Anterior cingulate cortex (tissue), 58 donors: ENCODE measurements at places on chromosomes 1 and 21.

DNA sequence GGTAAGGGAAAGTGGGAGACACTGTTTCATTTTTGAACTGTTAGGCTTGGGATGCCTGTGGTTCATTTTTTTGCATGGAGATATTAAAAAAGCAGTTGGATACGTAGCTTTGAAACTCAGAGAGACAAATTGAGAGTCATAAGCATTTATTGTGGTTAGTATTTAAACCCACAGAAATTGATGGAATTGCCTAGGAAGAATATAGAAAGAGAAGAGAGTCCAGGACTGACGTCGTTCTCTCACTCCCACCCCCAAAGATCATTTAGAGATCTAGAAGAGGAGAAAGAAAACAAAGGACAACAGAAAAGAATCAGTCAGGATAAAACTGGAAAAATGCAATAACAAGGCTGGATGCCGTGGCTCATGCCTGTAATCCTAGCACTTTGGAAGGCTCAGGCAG, 73.2 kb upstream of the BMP8A start:
- DNase-seq: no peak

DNA sequence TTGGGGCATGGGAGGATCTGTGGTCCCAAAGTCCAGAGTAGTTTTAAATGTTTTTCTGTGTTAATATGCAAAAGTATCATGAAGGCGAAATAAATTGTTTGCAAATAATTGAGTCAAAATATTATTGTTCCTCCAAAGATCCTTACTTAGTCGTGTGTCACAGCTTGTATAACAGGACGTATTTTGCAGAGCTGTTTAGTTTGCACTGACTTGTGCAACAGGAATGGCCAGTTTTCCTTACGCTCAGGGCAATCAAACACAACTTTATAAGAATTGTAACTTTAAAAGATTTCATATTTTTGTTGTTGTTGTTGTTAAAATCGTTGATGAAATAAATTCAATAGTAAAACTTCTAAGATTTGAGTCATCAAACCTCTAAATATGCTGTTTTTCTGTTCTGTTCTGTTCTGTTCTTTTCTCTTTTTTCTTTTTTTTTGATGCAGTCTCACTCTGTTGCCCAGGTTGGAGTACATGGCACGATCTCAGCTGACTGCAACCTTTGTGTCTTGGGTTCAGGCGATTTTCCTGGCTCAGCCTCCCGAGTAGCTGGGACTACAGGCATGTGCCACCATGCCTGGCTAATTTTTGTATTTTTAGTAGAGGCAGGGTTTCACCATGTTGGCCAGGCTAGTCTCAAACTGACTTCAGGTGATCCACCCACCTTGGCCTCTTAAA, 60.6 kb downstream of the UCK2 start:
- DNase-seq: no peak

GRCh38 chr21:26655460-26655859, 82.4 kb upstream of the CYYR1 start:
- DNase-seq: no peak

GRCh38 chr1:180310095-180310494, 80.0 kb downstream of the LHX4 start:
- no peak for DNase-seq

- no peak for DNase-seq
These were observed 28.8 kb downstream of the PIK3C2B start for GRCh38 chr1:204465546-204466415.

DNA sequence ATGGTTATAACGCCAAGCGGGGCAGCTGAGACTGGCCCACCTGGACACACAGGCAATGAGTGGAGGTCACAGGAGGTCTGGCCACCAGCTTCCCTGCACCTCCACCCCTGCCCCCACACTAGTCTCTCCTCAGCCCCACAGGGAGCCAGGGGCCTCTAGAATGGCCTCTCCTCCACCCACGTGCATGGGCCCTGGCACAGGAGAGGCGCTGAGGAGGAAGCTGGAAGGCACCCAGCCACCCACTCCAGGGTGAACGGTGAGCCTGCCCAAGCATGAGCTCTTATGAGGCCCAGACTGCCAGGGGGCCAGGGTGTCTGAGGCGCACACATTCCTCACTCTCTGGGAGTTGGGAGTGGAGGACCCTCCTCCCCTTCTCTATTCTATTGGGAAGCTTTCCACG, 22.2 kb downstream of the LRP8 start:
- no peak for DNase-seq

DNA sequence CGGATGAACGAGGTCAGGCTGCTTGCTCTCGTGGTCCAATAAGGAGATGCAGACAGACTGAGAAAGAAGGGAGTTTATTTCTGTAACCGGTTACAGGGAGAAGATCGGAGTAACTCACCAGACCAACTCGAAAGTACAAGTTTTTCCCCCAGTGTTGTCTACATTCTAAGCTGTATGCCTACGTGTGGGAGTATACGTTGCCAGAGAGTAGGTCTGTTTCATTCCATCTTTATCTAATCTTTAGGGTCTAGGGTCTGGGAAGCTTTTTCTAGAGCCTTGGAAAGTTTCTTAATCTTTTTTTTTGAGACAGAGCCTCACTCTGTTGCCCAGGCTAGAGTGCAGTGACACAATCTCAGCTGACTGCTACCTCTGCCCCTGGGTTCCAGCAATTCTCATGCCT, 4.7 kb upstream of the PADI1 start:
- DNase-seq: no peak

GRCh38 chr1:212652609-212653008, 44.0 kb downstream of the ATF3 start:
- no peak for DNase-seq

DNA sequence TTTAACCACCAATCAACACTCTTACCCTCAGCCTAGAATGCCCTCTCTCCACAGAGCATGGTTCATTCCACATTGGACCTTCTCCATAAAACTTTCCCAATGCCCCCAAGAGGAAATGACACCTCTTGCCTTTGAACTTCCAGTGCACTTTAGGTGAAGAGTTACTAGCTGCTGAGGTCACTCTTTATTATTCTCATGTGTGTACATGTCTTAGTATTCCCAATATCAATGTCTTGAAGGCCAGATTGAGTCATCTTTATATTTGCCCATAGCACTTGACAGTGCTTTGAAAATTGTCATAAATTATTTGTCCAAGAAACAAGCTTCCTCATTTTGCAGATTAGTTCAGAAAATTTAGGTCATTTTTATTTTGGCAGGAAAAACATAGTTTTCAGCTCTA, 8.1 kb upstream of the DNASE2B start:
- no peak for DNase-seq

- no peak for DNase-seq
These were observed 3.9 kb upstream of the SLC6A9 start for GRCh38 chr1:44034976-44035716.

GRCh38 chr1:47696404-47696736, 258.5 kb downstream of the FOXD2 start:
- no peak for DNase-seq

GRCh38 chr1:8681911-8682310, 135.5 kb downstream of the RERE start:
- no peak for DNase-seq

- DNase-seq: peak; percentile 87
These were observed at the start of gene NBPF3 for GRCh38 chr1:21439721-21440629. Gene NBPF3 (plus strand): TSS chr1:21440137. CDS start chr1:21445087, 4,950 bp downstream.

DNA sequence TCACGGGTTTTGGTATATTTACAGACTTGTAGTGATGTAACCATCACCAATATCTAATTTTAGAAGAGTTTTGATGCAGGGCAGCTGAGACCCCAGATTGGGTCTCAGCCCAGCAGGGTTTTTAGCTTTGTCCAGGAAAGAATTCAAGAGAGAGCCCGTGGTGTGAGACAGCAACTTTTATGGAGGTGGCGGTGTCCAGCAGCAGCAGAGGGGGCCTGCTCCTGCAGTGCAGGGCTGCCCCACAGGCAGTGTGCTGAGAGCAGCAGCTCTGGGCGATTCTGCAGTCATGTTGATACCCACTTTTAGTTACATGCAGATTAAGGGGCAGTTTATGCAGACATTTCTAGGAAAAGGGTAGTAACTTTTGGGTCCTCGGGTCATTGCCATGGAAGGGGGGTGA, 1.8 kb upstream of the EPHX1 start:
- DNase-seq: no peak

- DNase-seq: no peak
These were observed 17.1 kb downstream of the COL6A2 start for GRCh38 chr21:46114963-46115362.

GRCh38 chr1:75583282-75583681, 27.6 kb downstream of the SLC44A5 start:
- DNase-seq: no peak

- DNase-seq: no peak
These were observed 52.3 kb downstream of the SPATA46 start for GRCh38 chr1:162324396-162324795.

DNA sequence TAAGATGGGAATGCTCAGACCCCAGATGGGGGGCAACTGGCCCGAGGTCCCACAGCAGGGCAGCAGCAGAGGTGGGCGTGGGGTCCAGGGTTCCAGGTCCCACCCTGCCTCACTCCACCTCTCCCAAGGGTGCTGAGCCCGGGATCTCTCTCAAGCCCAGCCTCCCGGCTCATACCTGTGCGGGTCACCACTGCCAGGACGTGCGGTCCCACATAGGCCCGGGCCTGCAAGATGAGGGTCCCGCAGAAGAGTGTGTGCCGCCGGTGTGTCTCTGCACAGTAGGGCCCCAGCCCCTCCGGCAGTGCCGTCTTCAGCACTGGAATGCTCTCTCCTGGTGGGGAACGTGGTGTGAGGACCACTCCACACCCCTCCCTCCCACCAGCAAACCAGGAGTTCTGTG, 14.9 kb downstream of the ATP13A2 start:
- no peak for DNase-seq
